ENCODE measurements at places on chromosomes 13 and 19. TPM values are rescaled to one million over a fixed set of nuclear protein-coding genes. Genes with fewer than 3 reads are reported as not detected.

ZNF865 gene
- total RNA-seq, result 1.7 TPM

EDDM13 gene
- not detected for total RNA-seq

RABAC1 gene
- 62.8 TPM for total RNA-seq

PCCA gene
- 178 TPM for total RNA-seq

DNA sequence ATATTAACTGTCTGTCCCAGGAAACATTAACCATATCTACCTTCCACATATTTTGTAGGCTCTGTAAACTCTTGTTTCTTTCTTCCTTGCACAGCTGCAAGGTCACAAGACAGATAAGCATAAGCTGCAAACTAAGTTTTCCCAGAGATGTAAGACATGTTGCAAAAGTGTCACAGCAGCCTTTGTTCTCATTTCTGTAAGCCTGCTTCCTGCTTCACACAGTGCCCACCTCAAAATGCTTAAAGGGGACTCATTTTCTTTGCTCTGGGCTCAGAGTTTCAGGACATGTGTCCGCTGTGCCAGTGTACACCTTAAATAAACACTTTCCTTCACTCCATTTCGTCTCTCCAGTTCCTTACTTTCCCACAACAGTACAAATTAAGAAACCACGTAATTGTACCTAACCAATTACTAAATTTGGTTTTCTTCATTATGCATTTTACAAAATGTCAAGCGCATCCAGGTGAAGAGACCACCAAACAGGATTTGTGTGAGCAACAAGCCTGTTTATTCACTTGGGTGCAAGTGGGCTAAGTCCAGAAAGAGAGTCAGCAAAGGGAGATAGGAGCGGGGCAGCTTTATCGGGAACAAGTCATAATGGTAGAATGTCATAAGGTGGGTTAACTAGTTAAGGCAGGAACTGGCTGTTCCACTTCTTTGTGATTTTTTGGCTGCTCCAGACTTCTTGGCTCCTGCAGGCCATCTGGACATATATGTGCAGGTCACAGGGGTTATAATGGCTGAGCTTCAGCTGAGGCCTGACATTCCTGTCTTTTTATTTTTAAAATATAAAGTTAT lies 12.7 kb upstream of the ZNF431 start:
- DNase-seq, result no peak

DNA sequence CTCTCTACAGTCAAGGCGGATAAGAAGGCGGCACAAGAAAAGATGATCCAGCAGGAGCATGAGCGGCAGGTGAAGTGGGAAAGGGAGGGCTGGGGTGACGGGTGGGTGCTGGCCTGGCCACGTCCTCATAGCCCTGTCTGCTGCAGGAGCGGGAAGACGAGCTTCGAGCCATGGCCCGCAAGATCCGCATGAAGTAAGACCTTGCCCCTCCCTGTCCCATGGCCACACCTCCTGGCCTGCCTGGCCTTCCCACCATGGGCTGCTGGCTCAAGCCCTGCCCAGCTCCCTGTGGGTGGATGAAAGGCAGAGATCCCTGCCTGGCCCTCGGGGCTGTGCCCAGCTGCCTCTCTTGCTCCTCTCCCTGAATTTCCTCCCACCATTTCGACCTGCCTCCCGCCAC lies 7.2 kb downstream of the ZNF296 start:
- DNase-seq, result peak; percentile 76

GRCh38 chr13:44350775-44351504 lies 22.7 kb upstream of the SERP2 start:
- DNase-seq, result no peak
